B cell (primary cell): ENCODE measurements at places on chromosomes 4 and X. TPM values are rescaled to one million over a fixed set of nuclear protein-coding genes. Genes with fewer than 3 reads are reported as not detected.

GRCh38 chr4:177175473-177175872 lies 134.2 kb upstream of the NEIL3 start:
- no peak overlapping the region for H3K27ac ChIP-seq
- H3K27me3 ChIP-seq: no peaks in the 10 kb centered on the region
- DNase-seq: no peak
- no peaks in the 10 kb centered on the region for H3K4me1 ChIP-seq
- no peaks in the 10 kb centered on the region for H3K36me3 ChIP-seq

NAA10 gene
- 78.3 and 87.3 TPM in 2 replicates for total RNA-seq

DNA sequence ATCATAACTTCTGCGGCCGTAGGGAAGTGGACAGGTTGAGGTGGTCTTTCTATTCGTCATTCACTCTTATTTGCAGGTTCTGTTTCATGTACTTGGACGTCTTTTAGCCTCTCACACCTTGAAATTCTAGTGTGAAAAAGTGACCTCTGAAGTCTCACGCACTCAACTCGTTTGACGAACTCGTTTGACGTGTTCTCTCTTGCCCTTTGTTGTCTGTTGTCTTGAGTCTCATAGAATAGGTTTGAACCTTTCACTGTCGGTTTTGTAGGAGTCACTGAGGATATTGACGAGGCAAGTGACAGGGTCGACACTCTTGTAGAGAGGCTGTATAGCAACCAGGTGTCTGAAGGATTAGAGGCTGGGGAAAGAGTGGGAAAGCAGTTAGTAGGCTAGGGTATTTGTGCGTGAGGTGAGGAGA lies 1.1 kb upstream of the PGRMC2 start:
- H3K4me3 ChIP-seq: peak overlapping the region; percentile 90
- H3K27ac ChIP-seq: peak overlapping the region; percentile 92
- no peaks in the 10 kb centered on the region for H3K27me3 ChIP-seq
- DNase-seq: no peak
- peaks cover 27% of the 10 kb centered on the region for H3K4me1 ChIP-seq

CYSLTR1 gene
- 41.7 and 43.4 TPM in 2 replicates for total RNA-seq

DNA sequence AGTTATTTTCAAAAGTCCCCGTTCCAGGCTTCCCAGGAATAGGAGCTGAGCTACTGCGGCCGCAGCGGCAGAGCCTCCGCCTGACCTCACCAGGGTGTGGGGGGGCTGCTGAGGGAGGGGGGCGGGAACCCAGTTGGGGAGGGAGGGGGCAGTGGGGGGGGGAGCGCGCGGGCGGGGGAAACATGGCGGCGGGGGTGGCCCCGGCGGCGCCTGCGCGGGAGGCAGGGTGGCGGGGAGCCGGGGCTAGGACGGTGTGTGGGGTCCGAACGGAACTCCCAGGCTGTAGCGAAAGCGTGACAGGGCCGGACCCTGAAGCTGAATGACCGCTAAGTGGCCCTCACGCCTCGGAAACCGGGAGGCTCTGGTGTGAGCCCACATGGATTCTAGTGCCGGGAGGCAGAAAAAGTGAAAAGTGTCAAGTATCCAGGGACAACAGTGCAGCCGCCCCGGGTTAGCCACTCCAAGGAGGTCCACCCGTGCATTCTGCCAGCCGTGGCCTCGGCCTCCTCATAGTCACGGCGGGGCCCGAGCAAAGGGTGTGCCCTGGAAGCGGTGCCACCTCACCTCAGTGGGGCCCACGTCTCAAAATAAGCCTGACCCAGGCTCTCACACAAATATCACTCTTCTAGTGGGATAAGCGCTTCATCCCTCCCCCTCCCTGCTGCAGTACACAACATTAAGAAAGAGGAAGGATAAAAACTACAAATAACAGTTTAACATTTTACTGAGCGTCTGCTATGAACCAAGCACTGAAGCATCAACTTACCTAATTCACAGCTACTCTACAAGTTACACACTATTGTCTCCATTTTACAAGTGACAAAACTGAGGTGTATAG lies at the start of gene KLHL13:
KLHL13 (minus strand) TSS at position 98 of the 838 bp plus-strand sequence. CDS start 88,337 bp downstream, outside the sequence.
- no peaks in the 10 kb centered on the region for H3K27me3 ChIP-seq
- H3K36me3 ChIP-seq: no peaks in the 10 kb centered on the region
- no peaks in the 10 kb centered on the region for H3K4me1 ChIP-seq

GRCh38 chr4:181793096-181793495 lies 450.1 kb upstream of the TENM3 start:
- no peak for DNase-seq
- no peaks in the 10 kb centered on the region for H3K36me3 ChIP-seq
- no peaks in the 10 kb centered on the region for H3K4me1 ChIP-seq
- H3K4me3 ChIP-seq: no peak overlapping the region

- H3K4me1 ChIP-seq: peaks cover 17% of the 10 kb centered on the region
- H3K27ac ChIP-seq: peak overlapping the region; percentile 75
- H3K27me3 ChIP-seq: no peaks in the 10 kb centered on the region
- peak overlapping the region; percentile 90 for H3K4me3 ChIP-seq
- peak; percentile 52 for DNase-seq
- H3K36me3 ChIP-seq: no peaks in the 10 kb centered on the region
These were observed 543 bp downstream of the NFXL1 start for GRCh38 chr4:47913861-47914219.

- H3K4me1 ChIP-seq: no peaks in the 10 kb centered on the region
- no peak overlapping the region for H3K27ac ChIP-seq
- no peak overlapping the region for H3K4me3 ChIP-seq
- no peak for DNase-seq
- H3K27me3 ChIP-seq: no peaks in the 10 kb centered on the region
These were observed 82.5 kb downstream of the LCORL start for GRCh38 chr4:17939054-17939453.

ZNF674 gene
- total RNA-seq: 2.3 and 3.3 TPM in 2 replicates

ZDHHC9 gene
- total RNA-seq: 4.5 and 6.1 TPM in 2 replicates

GRCh38 chr4:48119646-48120045 lies 14.4 kb downstream of the TXK start:
- H3K27me3 ChIP-seq: no peaks in the 10 kb centered on the region
- no peak for DNase-seq
- no peaks in the 10 kb centered on the region for H3K36me3 ChIP-seq
- no peak overlapping the region for H3K4me3 ChIP-seq

- no peaks in the 10 kb centered on the region for H3K27me3 ChIP-seq
- H3K4me3 ChIP-seq: no peak overlapping the region
- no peak for DNase-seq
- H3K4me1 ChIP-seq: no peaks in the 10 kb centered on the region
- H3K27ac ChIP-seq: no peak overlapping the region
These were observed 1844.6 kb upstream of the TENM3 start for GRCh38 chr4:180398564-180398963.

ASMT gene
- 0.66 TPM in 1 of 2 replicates, not detected in the other for total RNA-seq

GRCh38 chrX:6983207-6983955 lies 164.1 kb upstream of the STS start:
- no peaks in the 10 kb centered on the region for H3K4me1 ChIP-seq
- DNase-seq: no peak
- no peaks in the 10 kb centered on the region for H3K27me3 ChIP-seq
- H3K4me3 ChIP-seq: no peak overlapping the region
- no peaks in the 10 kb centered on the region for H3K36me3 ChIP-seq
- H3K27ac ChIP-seq: no peak overlapping the region

DNA sequence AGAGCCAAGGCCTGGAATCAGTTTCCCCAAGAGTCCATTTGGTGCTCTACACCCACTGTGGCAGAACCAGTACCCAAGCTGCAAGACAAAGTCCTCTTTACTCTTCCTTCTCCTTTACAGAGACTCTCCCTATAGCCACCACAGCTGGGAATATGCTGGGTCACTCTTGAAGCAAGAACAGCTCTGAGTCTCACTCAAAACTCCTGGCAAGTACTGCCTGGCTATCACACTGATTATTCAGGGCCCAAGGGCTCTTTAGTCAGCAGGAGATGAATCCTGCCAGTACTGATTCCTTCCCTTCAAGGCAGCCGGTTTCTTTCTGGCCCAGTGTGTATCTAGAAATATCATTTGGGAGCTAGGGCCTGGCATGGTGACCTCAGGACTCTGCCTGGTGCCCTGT lies 130.9 kb downstream of the AR start:
- no peak overlapping the region for H3K27ac ChIP-seq
- no peaks in the 10 kb centered on the region for H3K36me3 ChIP-seq
- H3K27me3 ChIP-seq: no peaks in the 10 kb centered on the region

KIAA1210 gene
- not detected in 2 replicates for total RNA-seq

- no peak for DNase-seq
- H3K27ac ChIP-seq: no peak overlapping the region
- no peak overlapping the region for H3K4me3 ChIP-seq
- no peaks in the 10 kb centered on the region for H3K4me1 ChIP-seq
- H3K36me3 ChIP-seq: no peaks in the 10 kb centered on the region
These were observed 21.5 kb downstream of the FRMPD3 start for GRCh38 chrX:107470971-107471370.

DNA sequence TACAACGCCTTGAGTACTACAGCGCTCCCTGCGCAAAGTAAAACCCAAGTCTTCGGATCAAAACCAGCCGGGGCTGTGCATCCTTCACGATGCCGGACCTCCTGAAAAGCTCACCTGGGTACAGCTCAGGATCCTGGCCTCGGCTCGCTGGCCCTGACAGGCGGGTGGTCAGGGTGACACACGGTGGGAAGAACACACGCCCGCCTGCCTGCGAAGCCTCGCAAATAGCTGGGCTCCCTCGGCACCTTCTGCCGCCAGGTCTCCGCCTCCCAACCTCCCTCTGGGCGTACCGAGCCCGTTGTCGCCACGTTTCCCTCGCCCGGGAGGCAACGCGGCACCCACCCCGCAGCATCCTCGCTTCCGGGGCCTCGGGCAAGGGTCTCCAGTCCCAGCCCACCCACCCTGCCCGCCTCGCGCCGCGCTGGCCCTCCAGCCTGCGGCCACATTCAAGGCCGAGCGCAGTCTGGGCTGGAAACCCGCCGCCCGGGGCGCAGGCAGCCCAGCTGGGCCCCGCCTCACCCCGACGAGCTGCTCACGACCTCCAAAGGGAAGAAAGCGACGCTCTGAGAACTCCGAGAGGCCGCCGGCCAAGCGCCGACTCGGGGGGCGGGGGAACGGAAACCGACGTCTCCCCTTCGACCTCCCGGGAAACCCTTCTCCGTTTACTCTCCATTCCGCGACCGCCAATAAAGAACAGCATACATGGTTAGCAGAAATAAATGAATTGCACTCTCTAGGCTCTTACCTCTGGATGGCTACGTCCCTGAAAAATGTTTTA lies 511 bp downstream of the PPM1K start:
- no peaks in the 10 kb centered on the region for H3K27me3 ChIP-seq
- peak overlapping the region; percentile 97 for H3K27ac ChIP-seq
- H3K36me3 ChIP-seq: no peaks in the 10 kb centered on the region
- no peak for DNase-seq

MCF2 gene
- total RNA-seq: 0.39 and 0.73 TPM in 2 replicates
